HFF-Myc (cell line): ENCODE measurements at places on chromosomes 4 and X.

DNA sequence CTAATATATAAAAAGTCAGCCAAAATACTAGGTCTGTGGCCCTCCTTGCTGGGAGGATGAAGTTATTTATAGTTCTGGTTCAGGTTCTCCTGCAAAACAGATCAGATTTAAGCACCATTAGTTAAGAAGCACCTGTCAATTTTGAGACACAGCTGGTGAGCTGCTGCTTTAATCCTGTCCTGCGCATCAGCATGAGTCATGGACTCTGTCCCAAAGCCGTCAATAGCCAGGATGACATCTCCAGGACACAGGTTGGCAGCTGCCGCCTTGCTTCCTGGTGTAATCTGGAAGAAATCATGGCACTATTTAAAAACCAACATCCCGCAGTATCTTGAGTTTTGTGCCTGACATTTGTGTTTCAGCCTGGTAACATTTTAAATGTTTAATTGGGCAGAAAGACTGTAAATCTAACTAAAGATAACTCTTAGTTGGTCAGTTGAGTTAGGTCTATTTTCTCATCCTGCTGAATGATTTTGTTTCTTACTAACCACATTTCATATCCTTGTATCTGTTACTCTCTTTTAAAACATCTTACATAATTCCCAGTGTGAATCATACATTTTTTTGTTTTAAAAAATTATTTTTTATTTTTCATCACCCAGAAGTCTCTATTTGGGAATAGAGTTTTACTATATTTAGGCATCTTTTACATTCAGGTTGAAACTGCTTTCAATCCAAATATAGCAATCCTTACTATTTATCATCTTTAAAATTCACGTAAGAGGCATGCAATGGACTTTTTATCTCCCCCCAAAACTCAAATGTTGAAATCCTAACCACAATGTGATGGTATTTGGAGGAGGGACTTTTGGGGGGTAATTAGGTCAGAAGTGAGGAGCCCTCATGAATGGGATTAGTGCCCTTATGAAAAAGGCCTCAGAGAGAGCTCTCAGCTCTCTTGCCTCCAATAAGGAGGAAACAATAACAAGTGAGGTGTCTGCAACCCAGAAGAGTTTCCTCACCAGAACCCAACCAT, 10.1 kb downstream of the PDLIM3 start:
- DNase-seq, result no peak

DNA sequence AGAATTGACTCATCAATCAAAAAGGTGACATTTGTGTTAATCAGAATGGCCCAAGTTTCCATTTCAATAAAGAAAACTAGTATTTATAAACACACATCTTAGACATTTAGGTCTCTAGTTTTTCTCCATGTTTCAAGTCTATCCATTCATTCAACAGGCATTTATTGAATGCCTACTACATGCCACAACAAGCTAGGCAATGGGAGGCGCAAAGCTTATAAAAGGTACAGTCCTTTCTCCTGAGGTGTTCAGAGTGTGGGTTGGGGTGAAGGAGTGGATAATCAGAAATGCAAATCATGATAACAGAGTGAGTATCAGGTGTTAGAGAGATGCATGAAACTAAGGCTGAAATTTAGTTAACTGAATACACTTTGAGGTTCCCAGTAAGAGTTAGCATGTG, 78.0 kb downstream of the HCCS start:
- no peak for DNase-seq

GRCh38 chrX:119482041-119482440, 13.8 kb downstream of the SLC25A5 start:
- DNase-seq, result no peak

DNA sequence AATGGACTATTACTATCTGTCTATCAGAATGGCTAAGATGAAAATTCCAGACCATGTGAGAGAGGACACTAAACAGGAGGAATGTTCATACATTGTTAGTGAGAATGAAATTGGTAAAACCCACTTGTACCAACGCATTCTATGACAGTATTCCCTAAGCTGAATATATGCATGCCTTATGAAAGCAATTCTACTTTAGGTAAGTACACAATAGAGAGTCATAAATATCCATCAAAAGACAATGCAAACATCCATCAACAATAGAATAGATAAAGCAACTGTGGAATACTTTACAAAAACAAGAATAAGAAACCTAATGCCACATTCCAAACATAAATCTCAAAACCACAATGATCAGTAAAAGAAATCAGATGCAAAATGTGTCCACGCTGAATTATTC, 529.3 kb downstream of the ANKRD50 start:
- DNase-seq, result no peak

DNA sequence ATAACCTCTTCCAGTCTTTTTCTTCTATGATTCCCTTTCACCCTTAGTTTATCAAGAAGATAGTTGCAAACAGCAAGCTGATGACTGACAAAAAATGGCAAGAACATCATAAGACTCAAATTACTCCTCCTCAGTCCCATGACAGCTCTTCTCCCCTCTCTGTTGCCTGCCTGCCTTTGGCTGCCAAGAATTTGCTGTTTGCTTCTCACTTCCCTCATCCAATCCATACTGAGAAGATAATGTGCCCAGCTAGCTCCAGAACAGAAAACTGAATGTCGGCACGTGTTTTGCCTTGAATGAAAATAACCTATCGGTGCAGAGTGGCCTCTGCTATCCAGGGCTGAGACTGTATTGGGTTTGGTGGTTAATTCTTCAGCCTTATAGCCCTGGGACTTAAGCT, 192.1 kb downstream of the PPARGC1A start:
- no peak for DNase-seq
